ENCODE measurements at places on chromosomes 5 and 9.

DNA sequence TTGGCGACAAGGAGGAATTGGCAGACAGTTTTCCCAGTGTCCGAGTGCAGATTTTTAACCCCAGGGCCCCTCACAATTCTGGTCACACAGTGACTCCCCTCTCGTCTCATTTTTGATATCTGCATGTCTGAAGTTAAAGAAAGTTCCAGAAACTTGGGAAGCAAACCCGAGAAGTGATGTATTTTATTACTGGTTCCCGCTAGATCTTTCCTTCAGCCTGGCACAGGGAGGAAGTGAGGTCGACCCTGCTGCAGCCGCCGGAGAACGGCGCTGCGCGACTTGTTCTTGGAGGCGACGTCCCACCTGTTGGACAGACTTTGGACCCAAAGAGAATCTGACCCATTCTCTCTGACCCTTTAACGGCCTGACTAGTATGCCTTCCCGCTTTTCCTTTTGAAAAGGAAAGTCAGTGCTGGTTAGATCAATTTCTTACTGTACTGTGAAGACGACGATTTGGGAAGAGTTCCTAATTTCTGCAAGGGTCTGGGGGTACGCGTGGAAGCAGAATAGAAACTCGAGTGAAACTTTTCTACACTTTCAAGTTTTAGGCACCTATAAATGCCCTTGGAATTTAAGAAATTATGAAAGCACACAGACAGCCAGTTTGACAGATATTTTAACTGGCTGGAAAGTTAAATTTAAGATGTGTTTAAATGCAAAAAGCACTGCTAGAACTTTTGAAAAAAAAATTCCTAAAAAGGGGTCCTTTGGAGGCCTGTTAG is 744 bp downstream of the OTULIN start:
- DNase-seq, result no peak

DNA sequence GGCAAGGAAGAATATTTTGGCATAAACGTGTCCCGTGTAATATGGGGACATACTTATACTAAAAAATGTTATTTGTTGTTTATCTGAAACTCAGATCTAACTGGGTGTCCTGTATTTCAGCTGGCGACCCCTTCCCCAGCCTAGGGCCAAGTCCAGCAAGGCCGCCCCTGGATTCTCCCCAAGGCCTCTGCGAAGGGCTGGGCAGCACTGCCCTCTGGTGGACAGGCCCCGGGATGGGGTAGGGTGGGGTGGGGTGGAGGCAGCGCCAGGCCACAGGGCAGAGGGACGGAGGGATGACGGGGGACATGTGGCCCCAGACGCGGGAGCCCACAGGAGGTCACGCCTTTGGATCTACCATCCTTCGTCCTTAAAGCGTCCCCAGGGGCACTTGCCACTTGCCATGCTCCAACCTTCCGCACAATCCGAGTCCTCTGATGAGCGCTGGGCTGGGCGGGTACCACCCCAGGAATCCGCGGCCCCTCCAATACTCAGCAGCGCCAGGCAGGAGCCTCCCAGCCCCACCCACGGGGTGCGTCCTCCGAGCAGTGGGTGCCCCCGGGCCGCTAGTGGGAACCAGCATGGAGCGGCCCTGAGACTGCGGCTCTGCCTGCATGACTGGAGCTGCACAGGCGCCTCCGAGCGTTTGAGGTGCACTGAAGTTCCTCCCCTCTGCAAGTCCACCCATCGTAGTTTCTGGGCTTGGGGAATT is 7.1 kb upstream of the AGPAT2 start:
- no peak for DNase-seq

GRCh38 chr9:92614763-92615461 is 55.0 kb downstream of the IPPK start:
- no peak for DNase-seq

DNA sequence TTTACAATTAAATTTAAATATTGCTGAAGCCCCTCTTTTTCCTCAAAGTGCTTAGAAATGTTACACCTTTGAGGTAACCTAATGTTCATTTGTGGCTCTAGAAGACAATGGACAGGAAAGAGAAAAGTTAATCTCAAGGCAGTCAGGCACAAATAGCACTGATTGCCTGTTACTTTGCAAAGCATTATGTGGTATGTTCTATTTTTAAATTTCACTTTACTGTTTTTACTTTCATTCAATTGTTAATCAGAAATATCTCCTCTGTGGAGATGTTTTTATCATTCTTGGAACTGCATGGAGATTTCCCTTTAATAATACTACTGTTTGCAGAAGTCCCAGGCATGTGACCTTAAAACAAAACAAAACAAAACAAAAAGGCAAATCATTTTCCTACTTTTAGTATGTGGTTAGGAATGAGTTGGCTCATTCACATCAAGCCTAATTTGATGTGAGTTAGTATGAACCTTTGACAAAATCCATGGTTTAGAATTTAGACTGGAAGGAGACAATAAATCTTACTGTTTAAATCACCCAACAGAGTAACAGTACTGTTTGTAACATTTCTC is 67.5 kb downstream of the CWC27 start:
- DNase-seq, result no peak

All from kidney glomerular epithelial cell (primary cell).